ENCODE measurements at places on chromosomes 11 and 22.

DNA sequence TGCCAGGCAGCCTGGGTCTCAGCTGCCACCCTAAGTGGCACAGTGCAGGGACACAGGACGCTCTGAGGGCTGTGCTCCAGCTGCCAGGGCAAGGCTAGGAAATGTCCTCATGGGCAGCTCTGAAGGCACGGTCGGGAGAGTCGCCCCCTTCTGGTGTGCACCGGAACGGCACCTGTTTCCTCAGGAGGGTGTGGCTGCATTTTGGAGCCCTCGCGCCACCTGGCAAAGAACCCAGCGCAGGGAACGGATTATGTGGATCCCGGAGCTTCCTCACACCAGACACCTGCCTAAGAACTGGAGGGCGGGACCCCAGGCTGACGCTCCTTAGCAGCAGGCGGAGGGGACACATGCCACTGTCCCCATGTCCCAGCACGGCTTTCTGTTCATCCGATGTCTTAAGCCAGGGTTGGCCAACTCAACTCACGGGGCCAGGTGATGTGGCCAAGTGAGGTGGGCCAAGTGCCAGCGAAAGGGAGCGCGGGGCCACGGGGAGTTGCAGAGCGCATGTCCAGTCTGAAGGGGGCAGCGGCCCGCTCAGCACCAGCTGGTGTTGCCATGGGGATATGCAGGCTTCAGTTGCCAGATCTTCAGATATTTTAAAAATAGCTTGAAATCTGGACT is 5.1 kb upstream of the SLC22A8 start:
- DNase-seq: no peak

DNA sequence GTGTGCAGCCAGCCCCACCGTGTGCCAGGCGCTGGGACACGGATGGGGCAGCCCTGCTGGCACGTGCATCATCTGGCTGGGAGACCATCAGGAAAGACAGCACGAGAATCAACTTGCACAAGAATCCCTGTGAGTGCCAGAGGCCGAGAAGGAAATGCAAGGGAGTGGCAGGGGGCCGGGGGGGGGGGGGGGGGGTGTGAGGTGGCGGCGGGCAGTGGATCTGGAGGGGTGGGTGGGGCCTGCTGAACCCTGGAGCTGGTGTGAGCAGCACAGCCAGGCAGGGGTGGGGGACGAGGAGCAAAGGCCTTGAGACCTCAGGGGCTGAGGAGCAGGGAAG is 14.0 kb upstream of the FLRT1 start:
- no peak for DNase-seq

GRCh38 chr22:20024650-20025397 is 3.9 kb downstream of the TANGO2 start:
- DNase-seq: no peak

- DNase-seq: no peak
Observed at GRCh38 chr22:19121631-19122142, 525 bp downstream of the DGCR2 start.

DNA sequence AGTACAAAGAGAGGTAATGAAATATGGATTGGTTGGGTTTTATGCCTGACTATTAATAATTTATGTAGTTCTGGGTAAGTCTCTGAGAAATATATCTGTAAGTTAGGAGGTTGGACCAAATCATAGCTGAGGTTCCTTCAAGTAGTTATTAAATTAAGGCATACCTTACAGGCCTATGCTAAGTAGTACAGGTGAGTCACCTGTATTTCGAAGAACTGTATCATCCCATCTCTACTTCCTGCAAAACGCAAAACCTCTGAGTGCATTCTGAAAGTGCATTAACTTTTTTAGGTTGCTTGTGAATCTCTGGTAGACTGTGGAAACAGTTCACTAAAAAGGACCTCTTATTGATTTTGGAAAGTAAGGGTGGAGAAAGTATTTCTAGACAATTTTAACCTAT is 37.1 kb downstream of the APOL5 start:
- DNase-seq: no peak

DNA sequence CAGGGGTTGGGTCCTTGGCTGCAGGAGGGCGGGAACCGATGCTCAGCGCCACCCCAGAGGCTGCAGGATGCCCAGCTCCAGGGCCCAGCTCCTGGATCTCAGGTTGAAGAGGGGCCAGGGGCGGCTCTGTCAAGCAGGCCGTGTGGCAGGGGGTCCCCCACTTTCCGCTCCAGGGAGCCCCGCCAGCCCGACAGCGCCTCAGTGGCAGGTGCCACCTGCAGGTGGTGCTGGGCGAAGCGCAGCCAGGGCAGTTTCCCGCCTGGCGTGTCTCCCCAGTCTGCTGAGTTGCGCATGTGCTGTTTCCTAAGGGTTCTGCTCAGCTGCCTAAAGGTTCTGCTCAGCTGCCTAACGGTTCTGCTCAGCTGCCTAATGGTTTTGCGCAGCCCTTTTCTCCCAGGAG is 442.1 kb downstream of the POTEH start:
- no peak for DNase-seq

- DNase-seq: no peak
Observed at GRCh38 chr22:45997077-45997776, 20.3 kb upstream of the WNT7B start.

DNA sequence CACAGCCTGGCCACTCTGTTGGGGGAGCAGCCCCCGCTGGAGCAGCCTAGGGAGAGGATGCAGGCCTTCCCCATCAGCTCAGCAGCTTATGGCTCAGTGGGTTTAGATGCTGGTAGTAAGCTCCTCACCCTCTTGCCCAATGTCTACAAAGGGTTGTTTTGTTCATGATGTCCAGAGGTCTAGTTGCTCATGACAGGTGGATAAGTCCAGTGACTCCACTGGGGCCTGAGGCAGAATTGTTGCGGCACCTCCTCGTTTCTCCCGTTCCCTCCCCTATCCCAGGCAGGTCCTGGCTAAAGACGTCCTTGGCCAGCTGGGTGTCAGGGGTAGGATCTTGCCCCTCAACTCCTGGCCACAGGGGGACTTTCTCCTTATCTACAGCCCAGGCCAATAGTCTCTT is 233.5 kb upstream of the B3GAT1 start:
- no peak for DNase-seq

- DNase-seq: no peak
Observed at GRCh38 chr22:37953062-37953436, 352 bp downstream of the C22orf23 start.

GRCh38 chr22:20109411-20110358 is 6.2 kb upstream of the RANBP1 start:
- DNase-seq: no peak

GRCh38 chr22:28911777-28912669 is 28.7 kb downstream of the ZNRF3 start:
- no peak for DNase-seq

DNA sequence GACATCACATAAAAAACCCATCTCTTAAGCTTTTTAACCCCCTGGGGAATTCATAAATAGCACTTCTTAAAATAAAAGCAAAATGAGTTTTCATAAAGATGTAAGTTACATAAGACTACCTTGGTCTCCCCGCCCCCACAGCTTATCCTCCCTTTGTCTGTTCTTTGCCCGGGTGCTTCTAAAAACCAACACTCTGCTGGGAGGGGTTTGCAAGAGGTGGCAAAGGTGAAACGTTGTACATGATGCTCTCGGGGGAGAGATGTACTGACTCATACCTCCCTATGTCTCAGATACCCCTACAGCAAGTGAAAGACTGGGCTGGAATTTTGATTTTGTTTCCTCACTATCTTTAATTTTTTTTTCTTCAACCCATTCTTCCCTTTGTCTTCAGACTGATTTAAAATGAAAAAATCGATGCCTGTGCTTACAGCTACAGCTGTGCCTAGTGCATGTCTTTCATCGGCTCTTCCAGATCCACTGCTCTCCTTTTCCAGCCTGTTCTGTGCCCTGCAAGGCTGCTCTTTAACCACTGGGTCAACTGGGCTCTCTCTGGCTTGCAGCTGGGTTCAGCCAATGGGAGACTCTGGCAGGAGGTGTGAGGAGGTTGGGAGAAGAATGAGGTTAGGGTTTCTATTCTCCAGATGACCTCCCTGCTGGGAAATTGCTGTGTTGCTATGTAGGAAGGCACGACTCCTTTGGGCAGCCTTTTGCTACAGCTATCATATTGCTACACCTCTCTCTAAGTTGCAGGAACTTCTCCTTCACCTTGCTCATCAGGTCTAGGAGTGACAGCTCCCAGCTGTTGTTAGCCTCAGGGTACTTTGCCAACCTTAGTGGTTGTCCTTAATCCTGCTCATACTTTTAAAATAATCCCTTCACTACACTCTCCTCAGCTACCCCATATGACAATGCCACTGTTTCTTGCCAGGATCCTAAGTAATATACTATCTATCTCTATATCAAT is 266.5 kb downstream of the TENM4 start:
- no peak for DNase-seq

DNA sequence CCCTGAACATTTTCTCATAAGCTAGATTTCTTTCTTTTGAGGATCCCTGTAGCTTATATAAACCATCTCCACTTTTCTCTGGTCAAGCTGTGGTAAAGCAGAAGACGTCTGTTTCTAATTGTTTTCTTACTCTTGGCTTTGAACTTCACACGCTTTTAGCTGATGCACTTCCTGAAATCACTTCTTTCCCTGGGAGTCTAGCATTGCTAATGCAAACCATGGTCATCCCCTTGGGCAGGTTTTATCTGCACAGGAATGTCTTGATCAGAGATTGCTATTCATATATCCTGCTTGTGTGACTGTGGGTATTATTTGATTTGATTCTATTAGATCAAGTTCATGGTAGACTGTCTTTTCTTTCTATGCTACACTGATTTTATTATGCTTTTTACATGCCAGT is 199.2 kb upstream of the POU2AF2 start:
- no peak for DNase-seq

DNA sequence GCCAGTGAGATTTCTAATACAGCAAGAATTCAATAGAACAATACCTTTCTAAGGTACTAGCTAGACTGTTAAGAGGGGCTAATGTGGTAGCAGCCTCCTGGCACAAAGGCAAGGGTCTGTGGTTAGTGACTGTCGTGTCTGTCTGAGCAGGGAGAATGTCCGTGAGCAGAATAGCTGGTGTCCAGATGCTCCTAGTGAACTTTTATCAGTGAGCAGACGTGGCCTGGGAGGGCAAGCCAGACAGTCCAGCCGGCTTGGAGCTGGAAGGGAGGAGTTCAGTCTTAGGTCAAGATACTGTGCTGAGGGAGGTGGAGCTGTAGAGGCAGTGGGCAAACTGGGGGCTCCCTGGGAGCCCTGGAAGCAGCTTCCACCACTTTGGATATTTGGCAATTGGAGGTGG is 138.6 kb downstream of the TEAD1 start:
- no peak for DNase-seq

GRCh38 chr11:115080923-115081680 is 402.8 kb downstream of the NXPE2 start:
- no peak for DNase-seq

- DNase-seq: no peak
Observed at GRCh38 chr11:22392561-22392960, 54.4 kb downstream of the SLC17A6 start.

- DNase-seq: no peak
Observed at GRCh38 chr11:44159848-44160721, 64.6 kb downstream of the EXT2 start.

- no peak for DNase-seq
Observed at GRCh38 chr11:3047637-3048036, 9.6 kb downstream of the CARS1 start.

DNA sequence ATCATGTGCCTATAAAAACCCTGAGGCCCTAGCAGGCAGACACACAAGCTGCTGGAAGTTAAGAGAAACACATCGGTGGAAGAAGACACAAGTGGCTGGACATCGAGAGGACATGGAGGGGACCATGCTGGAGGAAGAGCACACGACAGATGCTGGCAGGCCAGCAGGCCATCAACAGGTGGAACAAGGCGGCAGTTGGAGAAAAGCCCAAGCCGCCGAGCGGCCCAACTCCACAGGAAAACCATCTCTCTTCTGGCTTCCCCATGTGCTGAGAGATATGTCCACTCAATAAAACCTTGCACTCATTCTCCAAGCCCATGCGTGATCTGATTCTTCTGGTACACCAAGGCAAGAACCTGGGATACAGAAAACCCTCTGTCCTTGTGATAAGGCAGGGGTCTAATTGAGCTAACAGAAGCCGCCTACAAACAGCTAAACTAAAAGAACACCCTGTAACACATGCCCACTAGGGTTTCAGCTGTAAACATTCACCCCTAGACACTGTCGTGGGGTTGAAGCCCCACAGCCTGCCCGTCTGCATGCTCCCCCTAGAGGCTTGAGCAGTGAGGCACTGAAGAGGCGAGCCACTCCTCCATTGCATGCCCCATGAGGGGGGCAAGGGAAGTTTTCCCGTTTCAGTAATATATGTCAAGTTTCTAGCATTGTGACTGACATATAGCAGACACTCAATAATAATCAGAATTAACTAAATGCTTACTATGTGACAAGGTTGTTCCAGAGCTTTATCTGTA is 39.0 kb upstream of the MMP20 start:
- DNase-seq: no peak

- no peak for DNase-seq
Observed at GRCh38 chr11:45428116-45428515, 142.0 kb upstream of the SYT13 start.

- no peak for DNase-seq
Observed at GRCh38 chr11:97722721-97723120, 1298.0 kb upstream of the CNTN5 start.

- no peak for DNase-seq
Observed at GRCh38 chr11:117940736-117941135, 11.5 kb upstream of the TMPRSS13 start.

DNA sequence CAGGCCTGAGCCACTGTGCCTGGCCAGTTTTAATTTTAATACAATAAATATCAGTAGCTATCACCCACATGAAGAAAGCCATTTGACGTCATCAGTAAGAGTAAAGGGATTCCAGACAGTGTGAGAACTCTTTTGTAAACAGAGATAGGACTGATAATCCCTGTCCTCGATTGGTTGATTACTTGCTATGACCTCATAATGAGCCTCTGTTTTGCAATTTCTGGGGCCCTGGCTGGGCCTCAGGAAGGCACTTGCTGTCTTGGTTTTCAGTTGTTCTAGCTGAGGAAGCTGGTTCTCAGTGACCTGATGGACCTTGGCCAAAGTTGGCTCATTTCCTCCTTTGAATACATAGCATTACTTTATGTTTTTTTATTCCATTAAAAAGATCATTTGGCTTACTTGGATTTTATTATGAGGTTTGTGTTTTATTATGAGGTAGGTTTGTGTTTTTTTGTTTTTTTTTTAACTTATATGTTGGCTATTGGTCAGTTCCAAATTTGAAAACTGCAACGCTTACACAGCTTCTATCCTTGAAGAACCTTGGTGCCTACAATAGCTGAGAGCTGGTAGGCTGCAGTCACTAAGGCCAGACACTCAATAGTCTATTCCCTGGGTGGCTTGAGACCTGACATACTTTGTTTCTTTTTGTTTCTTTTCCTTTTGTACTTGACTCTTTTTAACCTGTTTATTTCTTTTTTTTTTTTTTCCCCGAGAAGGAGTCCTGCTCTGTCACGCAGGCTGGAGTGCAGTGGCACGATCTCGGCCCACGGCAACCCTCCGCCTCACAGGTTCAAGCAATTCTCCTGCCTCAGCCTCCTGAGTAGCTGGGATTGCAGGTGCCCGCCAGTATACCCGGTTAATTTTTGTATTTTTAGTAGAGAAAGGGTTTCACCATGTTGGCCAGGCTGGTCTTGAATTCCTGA is 20.0 kb downstream of the MARK2 start:
- no peak for DNase-seq

- no peak for DNase-seq
Observed at GRCh38 chr11:64643256-64643881, 52.3 kb downstream of the SLC22A12 start.
